ENCODE measurements at places on chromosomes 3 and 15. TPM values are rescaled to one million over a fixed set of nuclear protein-coding genes. Genes with fewer than 3 reads are reported as not detected.

The GOLGA8R gene
- total RNA-seq: 3.6 TPM

The MCF2L2 gene
- 0.22 TPM for total RNA-seq

The VIPR1 gene
- 2.1 TPM for total RNA-seq

The CYP1A1 gene
- 0.32 TPM for total RNA-seq

The IQSEC1 gene
- total RNA-seq: 81.2 TPM

The TGM4 gene
- not detected for total RNA-seq

The TGM5 gene
- total RNA-seq: not detected

The MINDY2 gene
- total RNA-seq: 38.2 TPM

The GCSAM gene
- total RNA-seq: not detected

The MYL3 gene
- 11,437 TPM for total RNA-seq

The ONECUT1 gene
- not detected for total RNA-seq

The ARPIN gene
- 12.0 TPM for total RNA-seq

The GABRR3 gene
- total RNA-seq: not detected

The GOLGA6A gene
- total RNA-seq: not detected

The STRA6 gene
- not detected for total RNA-seq

The NANOGP8 gene
- not detected for total RNA-seq

The BRPF1 gene
- 10.9 TPM for total RNA-seq

The CHRM5 gene
- total RNA-seq: not detected

The KY gene
- 16.7 TPM for total RNA-seq

The TIGIT gene
- not detected for total RNA-seq

The TLR9 gene
- total RNA-seq: 0.38 TPM

The DENND4A gene
- 12.7 TPM for total RNA-seq

The GXYLT2 gene
- 9.8 TPM for total RNA-seq

The ZNF502 gene
- total RNA-seq: 2.4 TPM

The LEKR1 gene
- total RNA-seq: 0.78 TPM

The CFAP161 gene
- total RNA-seq: 0.38 TPM

The GRAMD2A gene
- total RNA-seq: not detected

The NDUFB4 gene
- total RNA-seq: 629 TPM

The BCL2A1 gene
- total RNA-seq: 0.92 TPM

Measured in Right ventricle myocardium inferior (tissue), 1 donor.